COR-L47 (cell line): ENCODE measurements at places on chromosomes 6 and 20.
A peak's percentile ranks its signal among the peaks of the same experiment; 100 is the strongest.

GRCh38 chr6:169510871-169511270, 191.0 kb downstream of the WDR27 start:
- DNase-seq = no peak

DNA sequence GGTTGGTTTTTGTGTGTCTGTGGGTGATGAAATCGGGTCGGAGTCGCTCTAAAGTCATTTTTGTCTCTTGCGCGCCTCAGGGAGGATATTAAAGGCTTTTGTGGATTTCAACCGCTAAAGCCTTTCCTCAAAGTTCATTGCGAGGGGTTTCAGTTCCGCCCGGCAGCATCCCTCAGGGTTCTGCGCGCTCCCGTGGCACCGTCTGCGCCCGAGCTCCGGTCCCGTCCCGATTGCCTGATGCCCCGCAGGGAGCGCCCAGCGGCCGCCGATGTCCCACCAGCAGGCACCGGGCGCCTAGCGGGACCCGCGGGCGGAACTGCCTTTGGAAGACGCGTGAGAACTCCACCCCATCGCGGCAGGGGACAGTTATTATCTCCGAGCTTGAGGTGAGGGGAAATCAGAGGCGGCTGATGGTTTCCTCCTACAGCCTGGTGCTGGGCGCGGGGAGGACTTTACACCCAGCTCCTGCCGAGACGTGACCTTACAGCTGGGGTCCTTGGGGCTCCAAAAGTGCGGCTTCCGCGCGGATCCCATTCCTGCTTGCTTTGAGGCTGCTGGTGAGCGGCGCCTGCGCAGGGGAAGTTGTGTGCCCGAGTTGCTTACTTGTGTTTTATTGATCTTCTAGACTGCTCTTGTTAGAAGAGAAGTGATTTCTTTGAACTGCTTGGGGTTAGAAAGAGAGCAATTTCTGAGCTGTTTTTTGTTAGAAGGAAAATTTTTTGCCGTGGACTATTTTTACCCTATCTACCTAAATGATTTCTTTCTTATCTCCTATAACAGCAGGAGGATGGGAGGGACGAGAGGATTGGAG, 27.1 kb downstream of the ULBP1 start:
- DNase-seq = no peak

DNA sequence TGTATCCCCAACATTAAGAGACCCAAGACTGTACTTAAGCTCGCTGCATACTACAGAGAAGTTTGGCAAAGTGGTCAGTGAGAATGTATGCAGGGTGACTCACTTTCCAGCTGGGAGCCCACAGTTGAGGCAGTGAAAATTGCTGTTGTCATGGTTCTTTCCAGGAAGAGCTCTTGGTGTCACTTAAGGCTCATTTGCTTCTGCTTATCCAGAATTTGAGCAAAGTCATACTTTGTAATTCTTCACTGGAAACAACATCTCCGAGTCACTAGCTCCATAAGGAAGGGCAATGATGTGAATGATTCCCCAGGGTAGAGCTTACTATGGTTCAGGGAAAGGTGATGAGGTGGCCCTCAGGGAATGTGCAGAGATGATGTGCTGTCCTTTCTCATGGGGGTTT, 65.4 kb upstream of the FBXL4 start:
- no peak for DNase-seq

GRCh38 chr6:158409451-158409850, 97.2 kb downstream of the TULP4 start:
- DNase-seq = no peak

DNA sequence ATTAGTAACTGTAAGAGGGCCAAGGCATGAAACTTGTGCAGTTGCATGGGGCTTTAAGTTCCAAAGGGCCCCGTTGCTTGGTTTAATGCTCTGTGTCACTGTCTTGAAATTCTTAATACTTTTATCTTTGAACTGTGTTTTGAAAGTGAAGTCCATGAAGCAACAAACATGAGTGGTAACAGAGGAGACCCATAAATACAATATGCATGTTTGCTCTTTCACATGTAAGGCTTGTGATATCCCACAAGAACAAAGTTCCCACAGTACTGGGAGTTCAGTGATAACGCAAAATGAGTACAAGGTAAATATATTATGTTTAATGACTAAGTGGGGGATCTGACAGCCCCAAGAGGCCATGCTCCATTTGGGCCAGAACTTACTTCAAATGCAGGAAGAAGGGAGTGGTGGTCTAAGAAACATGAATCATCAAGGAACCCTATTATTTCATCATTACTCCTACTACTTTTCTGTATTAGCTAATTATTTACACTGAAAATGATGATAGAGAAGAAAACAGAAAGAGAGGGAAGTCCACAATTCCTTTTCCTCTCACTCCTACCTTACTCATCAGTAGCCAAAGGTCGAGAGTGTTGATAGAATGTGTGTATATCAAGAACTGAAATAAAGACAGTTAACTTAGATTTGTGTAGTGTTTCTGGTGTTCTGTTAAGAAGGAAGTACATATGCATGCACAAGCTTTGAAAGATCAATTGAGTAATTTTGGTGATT, 157.3 kb downstream of the PHF3 start:
- no peak for DNase-seq

DNA sequence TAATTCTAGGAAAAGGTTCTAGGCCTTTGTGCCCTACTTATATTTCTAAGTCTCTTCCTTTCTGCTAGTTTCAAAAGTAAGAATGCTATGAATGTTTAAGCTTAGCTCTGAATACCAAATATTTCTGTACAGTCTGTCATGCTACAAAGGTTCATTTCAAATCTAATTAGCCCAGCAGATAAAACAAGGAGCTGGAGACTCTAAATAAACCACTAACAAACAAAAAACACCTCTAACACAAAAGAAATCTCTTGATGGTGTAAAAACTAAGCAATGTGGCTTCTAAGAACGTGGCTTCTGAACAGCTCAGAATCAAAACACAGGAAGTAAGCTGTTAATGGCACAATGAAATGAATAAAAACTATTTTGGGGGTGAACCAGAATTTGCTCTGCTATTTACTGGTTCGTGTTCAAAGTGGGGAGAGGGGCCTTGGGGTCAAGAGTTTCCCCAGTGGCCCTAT, 198.3 kb downstream of the BCAS1 start:
- DNase-seq = no peak

GRCh38 chr6:137271245-137272183, 52.3 kb upstream of the IFNGR1 start:
- DNase-seq = no peak

DNA sequence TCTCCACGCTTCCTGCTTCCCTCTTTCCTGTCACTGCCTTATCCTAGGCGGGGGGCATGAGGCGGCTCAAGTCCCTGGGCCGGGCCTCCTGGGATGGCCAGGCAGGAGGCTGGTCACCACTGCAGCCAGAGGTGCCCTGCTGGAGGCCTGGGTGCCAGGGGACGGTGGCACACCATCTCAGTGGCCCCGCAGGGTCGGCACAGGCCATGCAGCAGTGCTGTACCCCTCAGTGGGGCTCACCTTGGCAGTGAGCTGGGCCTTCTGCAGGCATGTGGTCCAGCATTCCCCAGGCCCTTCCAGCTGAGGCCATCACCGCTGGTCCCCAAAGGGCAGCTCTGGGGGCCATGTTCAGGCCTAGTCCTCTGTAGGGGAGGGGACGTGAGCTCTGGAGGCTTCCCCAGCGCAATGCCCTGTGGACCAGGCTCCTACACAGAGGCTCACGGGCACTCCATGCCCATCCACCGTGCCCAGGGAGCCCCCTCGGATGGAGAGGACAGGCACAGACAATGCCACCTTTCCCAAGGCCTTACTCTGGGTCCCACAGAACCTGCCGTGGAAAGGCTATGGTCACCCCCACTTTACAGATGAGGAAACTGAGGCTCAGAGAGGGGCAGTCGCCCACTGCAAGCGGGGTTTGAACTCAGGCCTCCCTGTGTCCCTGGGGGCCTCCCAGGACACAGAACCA, 123.8 kb downstream of the TAF4 start:
- no peak for DNase-seq

DNA sequence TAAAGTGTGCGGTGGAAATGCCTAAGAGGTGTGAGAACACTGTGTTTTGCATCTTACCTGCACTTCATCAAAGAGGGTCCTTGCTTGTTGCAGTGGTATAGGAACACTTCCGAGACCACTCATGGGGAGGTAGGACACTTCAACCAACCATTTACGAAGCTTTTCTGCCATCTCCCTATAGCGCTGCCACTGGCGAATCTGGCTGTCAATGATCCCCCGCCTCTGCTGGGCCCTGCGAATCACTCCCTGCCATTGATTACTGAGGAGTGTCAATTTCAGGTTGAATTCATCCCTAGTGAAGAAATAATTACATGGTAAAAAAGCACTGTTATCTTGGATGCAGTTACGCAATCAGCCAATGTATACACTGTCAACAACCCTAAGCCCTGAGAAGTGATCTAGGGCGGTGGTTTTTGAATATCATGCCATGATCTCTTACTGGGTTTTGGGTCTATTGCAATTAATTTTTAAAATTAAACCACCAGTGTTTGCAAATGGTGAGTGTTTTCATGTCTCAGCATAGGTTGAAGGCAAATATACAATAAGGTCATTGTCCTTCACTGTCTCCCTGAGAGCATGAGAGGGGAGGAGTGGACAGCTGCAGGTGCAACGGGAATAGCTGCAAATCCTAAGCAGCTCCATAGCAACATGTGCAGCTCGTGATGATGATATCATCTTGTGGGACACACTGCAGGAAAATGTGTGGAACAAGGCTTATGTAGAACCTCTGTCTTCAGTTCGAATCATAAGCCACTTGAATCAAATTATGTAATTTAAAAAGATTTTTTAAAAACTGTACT, 400.6 kb downstream of the ESR1 start:
- no peak for DNase-seq

DNA sequence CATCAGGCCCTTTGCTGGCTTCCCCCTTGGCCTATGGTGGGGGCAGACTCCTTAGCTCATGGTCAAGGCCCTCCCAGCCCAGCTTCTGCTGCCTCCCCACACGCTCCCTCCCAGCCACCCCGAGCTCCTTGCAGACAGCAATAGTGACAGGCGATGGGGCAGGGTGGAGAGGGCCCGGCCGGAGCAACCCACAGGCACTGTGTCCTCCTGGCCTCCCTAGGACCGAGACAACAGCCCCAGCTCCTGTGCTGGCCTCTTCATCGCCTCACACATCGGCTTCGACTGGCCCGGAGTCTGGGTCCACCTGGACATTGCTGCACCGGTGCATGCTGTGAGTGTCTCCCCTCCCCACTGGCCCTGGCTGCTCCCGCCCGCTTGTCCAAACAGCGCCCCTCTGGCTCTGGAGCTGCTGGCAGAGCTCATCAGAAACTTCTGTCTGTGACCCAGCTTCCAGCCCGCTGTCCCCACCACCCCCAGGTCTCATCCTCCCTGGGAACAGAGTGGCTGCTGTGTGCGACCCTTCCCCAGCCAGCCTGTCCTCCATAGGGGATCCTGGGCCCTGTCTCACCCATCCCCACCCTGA, 21.8 kb downstream of the NPEPL1 start:
- DNase-seq = no peak

DNA sequence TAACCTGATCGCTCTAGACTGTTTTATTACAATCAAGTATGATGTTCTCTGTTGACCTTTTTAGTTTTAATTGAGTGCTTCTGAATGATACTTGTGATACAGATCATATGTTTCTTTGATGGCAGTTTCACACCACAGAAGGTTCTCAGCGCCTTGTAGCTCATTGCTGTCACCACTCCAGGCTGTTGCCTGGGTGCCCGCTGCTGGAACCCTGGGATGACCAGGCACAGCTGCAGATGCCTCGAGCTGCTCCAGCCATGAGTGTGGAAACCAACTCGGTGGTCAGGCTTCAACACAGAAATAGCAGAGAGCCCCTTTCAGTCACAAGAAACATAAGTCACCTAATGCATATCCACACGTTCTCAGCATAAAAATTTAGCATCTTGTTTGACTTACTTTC, 112.7 kb downstream of the RPP40 start:
- DNase-seq = no peak

GRCh38 chr6:72677740-72678139, 55.9 kb downstream of the KCNQ5 start:
- DNase-seq = no peak

GRCh38 chr6:138590796-138591709, 91.8 kb upstream of the NHSL1 start:
- DNase-seq = no peak

DNA sequence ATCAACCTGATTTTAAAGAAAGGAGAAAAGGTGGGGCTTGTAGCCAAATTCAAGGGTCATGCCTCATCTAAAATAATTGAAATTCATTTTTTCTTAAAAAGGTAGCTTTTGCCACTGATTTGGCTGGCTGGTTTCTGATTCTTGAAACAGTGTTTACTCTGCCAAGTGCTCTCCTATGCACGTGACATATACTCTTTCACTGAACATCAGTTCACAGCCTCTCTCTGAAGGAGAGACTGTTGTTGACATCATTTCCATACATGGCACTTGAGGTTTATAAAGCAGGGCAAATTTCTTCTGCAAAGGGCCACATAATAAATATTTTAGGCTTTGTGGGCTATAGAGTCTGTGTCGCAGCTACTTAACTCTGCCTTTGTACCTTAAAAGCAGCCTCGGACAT, 40.4 kb upstream of the DOK5 start:
- no peak for DNase-seq

GRCh38 chr6:52499026-52499425, 77.8 kb downstream of the TRAM2 start:
- DNase-seq = no peak

- DNase-seq = no peak
These were observed 329.5 kb upstream of the KHDRBS2 start for GRCh38 chr6:62615366-62616015.

GRCh38 chr6:127332383-127332961, 10.9 kb downstream of the ECHDC1 start:
- DNase-seq = no peak

GRCh38 chr6:122621638-122622037, 11.4 kb downstream of the PKIB start:
- DNase-seq = peak; percentile 24

GRCh38 chr20:47295921-47296426, 60.5 kb downstream of the ZMYND8 start:
- no peak for DNase-seq

DNA sequence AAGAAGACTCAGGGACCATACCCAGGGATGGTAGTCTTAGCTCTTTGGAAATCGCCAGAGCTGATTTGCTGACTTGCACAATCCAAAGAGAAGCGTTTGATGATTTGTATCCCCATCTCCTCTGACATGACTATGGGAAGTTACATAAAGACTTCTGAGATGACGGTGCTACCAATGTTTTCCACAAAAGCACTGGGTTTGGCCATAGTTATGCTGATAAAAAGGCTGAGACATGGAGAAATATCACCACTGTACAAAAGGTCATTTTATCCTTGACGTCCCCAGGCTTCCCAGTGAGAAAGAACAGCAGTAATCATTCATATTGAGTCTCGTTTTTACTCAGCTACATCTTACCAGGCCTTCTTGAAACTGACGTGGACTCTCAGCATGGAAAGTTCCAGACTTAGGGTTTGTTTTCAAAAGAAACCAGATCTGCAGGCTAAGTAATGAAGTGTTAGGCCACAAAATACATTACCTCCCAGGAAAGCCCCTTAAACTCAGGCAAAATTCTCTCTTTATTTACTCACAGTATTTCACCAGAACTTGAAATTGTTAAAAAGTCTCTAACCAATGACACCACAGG, 370.3 kb upstream of the JARID2 start:
- no peak for DNase-seq
